Amygdala (tissue), 56 donors: ENCODE measurements at places on chromosomes 7 and 10.

- DNase-seq: no peak
These were observed 51.7 kb downstream of the MEST start for GRCh38 chr7:130543487-130544010.

GRCh38 chr10:3406556-3406955, 234.0 kb upstream of the PITRM1 start:
- DNase-seq: peak; percentile 64

GRCh38 chr7:111735661-111736551, 173.6 kb upstream of the IMMP2L start:
- peak; percentile 24 for DNase-seq

- no peak for DNase-seq
These were observed 6.7 kb downstream of the CALN1 start for GRCh38 chr7:72405418-72405817.

GRCh38 chr7:105932835-105933477, 30.1 kb upstream of the CDHR3 start:
- peak; percentile 33 for DNase-seq

GRCh38 chr7:29045258-29046086, 87.3 kb upstream of the TRIL start:
- no peak for DNase-seq

DNA sequence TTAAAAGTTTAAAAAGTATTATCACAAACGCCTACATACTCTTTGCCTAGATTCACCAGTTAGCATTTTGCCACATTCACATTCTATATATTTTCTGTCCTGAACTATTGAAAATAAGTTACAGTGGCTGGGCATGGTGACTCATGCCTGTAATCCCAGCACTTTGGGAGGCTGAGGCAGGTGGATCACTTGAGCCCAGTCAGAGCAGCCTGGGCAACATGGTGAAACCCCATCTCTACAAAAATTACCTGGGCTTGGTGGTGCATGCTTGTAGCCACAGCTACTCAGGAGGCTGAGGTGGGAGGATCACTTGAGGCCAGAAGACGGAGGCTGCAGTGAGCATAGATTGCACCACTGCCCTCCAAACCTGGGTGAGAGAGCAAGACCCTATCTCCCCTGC, 5.3 kb downstream of the ARPC1A start:
- DNase-seq: no peak

DNA sequence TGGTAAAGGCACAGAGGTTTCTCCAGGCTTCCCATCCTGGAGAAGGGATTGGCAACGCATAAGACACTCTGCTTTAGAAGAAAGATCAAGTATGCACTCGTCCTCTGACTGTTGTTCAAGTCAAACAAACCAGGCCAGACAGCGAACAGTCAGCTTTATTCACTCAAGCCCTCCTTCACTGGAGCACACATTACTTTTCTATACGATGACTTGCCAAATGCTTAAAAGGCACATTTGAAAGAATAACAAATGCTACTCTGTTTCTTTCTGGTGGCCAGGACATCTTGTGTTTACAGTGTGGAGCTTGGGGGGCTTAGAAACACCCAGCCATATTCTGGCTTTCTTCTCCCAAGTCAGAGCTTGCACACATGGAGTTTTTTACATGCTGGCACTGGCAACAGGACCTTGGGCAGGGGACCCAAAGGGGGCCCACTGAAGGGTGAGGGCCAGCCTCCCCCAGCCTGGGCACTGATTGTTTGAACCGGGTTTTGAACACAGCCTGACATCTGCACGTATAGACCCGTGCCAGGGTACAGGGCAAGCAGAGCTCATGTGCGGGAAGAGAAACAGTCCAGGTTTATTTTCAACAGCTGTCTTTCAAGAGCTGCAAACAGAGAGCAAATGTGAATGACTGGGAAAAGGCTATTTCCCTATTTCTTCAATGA, 33.3 kb upstream of the FGFR2 start:
- DNase-seq: no peak

GRCh38 chr10:77846718-77847311, 79.7 kb downstream of the DLG5 start:
- DNase-seq: peak; percentile 70

GRCh38 chr10:59753267-59753666, at the start of gene MRLN:
Gene MRLN (minus strand): TSS chr10:59753455.
- DNase-seq: no peak

GRCh38 chr10:1056326-1057105, at the start of gene WDR37:
Gene WDR37 (plus strand): TSS chr10:1056385. CDS start chr10:1072156, 15,771 bp downstream.
- peak; percentile 77 for DNase-seq

DNA sequence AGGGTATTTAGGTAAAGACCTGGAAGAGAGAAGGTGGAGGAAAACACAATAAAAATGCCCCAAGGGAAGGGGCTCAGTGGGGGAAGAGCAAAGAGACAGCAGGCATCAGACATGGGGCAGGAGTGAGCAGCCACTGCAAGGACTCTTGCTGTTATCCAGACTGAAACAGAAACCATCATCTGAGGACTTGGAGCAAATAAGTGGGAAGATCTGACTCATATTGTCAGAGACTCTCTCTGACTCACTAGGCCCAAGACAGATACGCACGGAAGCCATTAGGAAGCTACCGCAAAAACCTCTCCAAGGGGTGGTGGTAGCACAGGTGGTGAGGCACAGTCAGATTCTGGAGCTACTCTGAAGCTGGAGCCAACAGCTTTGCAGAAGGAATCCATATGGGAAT, 110.7 kb downstream of the RNF32 start:
- DNase-seq: no peak
